ENCODE measurements at places on chromosomes 6 and 20.
A peak's percentile ranks its signal among the peaks of the same experiment; 100 is the strongest.

GRCh38 chr20:10581823-10582222, 92.0 kb downstream of the JAG1 start:
- DNase-seq: no peak

- DNase-seq: no peak
Observed at GRCh38 chr6:73409395-73409794, 14.8 kb downstream of the DDX43 start.

DNA sequence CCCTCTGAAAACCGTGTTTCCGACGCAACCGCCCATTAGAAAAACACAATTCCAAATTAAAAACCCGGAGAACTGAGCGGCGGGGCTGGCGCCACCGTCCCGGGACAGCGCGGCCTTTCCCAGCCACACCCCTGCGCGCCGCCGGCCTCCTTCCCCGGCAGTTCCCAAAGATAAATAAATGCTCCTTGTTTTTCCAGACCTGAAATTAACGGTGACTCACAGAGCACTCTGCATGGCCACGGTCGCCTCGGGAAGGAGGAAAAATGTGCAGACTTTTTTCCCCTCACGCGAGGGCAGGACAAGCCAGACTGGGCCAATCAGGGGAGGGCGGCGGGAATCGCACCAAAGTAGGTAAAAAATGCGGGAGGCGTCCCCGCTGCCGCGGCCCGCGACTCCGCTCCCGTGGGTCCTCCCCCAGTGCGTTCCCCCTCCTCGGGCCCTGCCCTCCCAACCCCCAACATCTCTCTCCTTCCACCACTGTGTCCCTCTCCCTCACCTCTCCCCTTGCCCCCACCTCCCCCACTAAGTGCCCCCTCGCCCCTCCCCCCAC, 828 bp upstream of the DSTN start:
- DNase-seq: peak; percentile 77

DNA sequence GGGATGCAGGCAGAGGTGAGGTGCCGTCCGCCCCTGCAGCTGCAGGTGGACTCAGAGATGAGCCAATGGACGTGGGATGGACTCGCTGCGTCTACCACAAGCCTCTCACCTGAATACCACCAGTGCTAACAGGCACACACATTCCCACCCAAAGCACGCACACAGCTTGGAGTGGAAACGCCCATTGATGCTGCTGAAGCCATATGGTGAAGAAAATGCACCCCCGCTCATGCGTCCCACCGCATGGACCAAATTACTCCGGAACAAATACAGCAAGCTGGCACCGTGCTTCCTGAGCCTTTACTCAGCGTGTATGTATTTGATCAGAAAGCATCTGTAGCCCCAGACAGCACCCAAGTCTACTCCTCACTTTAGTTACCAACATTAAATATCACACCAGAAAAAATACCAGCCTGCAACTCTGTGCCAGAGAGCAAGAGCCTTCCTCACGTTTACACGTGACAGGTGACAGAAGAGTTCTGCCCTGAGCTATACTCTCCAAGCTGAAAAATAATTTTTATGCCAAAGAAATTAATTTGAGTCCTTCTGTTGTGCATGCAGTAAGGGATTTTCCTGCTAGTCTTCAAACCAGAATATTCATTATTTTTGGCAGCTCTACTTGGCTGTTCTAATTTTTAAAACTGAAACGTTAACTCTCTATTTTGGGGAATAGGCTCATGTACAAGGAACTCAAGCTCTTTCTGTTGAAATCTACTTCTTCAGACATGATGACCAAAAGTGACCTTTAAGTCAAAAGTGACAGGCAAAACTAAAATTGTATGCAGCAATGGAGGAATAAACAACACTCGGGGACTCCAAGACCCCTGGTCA, 58.2 kb upstream of the SYNDIG1 start:
- no peak for DNase-seq

GRCh38 chr6:91447530-91448254, 860.8 kb upstream of the MAP3K7 start:
- DNase-seq: no peak

Data from NCI-H2029 (cell line).